ENCODE measurements at places on chromosomes 12 and 14.

- DNase-seq = no peak
Observed at GRCh38 chr14:100837805-100838350, 12.0 kb downstream of the MEG3 start.

GRCh38 chr14:57435923-57436322 is 45.5 kb downstream of the NAA30 start:
- no peak for DNase-seq

DNA sequence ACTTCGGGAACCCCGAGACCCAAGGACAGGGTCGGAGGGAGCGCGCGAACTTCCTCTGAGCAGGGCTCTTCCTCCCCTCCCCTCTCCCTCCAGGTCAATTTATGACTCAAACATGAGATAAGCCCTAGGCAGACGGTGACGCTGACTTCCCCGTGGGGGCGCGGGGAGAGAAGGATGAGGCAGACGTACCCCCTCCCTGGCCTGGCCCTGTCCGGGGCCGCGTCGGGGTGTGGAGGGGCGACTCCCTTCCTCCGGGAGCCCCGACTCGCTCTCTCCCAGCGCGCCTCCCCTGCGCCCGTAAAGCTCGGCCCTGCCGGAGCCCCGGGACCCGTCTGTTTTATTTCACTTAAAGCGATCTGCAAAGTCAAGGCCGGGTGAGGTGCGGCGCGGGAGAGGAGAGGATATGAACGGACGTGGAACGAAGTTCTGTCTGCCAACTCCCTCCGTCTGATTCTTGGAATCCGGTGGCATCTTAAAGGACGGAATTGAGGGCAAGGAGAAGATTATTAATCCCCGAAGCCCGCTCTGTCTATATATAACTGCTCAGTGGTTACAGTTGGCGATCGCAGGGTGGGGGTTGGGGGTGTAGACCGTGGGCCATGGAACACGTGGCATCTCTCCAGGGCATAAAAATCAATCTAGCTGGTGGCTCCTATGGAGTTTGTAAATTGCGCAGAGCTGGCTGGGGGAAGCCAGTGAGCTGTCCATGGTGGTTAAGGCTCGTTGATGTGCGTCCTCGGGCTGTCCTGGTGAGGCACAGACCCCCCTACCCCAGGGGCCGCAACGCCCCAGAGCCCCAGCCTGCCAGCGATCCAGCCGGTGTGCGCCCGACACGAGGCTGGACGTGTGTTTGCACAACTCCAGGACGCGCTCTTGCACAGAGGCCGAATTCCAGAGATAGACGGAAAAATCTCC is 2.9 kb upstream of the PTHLH start:
- DNase-seq = peak; percentile 79

DNA sequence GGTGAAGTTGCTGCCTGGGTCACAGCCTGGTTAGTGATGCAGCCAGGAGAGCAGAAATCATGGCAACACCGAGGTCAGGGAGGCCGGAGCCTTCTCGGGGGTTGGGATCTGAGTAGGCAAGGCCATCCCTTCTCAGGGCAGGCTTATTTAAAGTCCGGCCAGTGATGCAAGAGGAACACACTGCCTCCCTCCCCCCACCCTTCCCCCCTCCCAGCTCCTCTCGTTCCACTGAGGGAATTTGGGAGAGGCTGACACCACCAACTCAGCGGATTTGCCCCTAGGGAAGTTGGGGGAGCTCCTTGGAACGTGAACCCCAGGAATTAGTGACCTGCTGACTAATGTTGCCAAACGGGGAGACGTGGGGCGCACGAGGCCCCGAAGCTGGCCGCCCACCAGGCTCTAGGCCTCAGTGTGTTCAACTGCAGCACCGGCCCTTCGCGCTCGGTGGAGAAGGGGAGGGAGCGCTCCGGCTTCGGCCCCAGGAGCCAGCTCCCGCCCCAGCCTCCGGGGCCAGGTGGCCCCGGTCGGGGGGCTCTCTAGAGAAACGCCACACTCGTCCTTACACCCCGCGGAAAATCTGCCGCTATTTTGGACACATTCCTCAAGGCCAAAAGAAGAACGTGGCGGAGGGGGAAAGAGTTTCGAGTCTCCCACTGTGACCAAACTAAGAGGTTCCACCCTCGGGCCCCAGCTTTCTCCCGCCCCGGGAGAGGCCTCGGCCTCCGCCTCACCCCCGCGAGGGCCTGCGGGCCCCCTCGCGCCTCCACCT is 1.6 kb downstream of the CTDSP2 start:
- DNase-seq = peak; percentile 82

DNA sequence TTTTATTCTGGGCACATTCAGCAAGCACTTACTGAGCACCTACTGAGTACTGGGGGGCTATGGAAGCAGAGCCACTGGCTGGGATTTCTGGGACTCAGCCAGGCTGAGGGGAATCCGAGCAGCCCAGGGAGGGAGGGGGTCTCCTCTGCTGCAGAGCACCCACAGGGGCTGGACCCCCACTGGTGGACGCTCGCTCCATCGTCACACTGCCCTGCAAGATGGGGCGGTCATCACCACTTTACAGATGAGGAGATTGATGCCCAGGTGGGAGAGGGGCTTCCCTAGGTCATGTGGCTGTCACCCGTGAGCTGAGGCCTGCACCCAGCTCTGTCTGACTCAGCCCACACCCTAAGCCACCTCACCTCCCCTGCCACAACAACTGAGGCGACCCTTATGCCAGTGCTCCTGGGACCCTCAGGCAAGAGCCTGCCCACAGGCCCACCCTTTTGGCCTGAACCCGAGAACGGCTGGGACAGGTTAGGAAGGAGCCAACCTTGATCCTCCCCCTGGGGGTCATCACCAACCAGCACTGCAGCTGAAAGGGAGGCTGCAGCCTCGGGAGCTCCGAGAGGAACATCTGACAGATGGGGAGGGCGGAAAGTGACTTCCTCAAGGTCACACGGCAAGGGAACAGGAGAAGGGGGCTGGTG is 74.4 kb downstream of the SERPINA3 start:
- no peak for DNase-seq

DNA sequence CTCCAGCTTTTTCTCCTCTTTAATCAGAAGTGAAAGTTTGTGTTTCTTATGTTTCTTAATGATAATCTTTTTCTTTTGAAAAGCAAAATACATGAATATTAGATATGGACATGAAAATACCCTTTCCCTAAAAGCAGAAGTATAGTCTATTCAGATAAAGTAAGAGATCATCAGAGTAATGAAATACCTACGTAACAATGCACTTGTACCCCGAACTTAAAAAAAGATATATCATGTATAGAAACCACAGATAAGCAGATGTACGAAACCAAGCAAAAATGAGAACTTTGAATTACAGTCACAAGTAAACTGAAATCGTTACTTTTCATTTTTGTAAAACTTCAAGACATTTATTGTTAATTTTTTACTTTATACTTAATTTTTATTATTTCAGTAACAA is 1.5 kb upstream of the GPR65 start:
- DNase-seq = no peak

All from ecto neural progenitor cell (in vitro differentiated cells).